HEK293T (cell line): ENCODE measurements at places on chromosomes 2 and 18.

DNA sequence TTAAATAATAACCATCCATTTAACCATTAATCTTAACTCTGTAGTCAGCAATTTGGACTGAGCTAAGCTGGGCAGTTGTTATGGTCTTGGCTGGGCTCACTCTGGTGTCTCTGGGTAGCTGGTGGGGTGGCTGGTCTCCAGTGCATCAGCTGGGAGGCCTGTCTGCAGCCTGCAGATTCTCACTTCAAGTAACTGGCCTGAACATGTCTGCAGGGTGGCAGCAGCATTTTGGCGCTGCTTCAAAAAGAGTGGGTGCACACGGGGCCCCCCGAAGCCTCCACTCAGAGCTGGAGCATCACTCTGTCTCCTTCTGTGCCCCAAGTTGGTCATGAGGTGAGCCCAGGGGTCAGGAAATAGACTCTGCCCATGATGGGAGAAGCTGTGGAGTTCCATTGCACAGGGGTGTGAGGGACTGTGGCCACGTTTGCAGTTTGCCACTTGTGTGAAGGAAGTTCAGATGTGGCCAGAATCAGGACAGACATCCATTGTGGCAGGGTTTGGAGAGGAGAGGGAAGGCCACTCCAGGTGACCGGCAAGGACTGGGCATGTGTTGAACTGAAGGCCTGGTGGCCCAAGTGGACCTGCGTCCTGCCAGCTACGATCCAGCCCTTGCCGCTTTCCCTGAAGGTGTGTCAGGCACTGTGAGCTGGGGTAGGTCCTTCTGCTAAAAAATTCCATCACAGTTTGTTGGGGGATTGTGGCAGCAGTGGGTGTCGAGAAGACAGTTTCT lies 4.9 kb upstream of the ALLC start:
- no peak for DNase-seq

DNA sequence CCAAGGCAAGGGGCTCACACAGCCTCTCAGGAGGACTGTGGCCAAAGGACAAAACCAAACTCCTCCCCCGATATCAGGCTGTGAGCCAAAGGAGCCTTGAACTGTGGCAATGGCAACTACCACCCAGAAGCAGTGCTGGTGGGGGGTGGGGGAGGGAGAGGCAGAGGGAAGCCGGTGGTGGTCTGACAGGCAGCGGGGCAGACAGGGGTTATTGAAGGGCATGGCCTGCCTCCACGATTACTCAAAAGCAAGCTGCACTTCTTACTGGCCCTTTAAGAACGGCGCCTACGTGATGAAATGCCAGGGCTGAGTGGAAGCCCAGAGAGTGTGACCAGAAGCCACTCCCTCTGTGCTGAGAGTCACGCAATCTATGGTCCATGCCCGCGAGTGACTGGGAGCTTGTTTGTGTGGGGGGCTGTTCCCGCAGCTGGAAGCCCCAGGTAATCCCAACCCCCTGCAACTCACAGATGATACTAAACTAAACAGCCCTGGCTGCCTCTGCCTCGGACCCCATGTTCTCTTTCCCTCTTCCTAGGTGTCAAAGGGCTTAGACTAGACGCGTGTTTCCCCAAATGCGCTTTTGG lies 128.2 kb upstream of the CXCR4 start:
- DNase-seq = no peak

DNA sequence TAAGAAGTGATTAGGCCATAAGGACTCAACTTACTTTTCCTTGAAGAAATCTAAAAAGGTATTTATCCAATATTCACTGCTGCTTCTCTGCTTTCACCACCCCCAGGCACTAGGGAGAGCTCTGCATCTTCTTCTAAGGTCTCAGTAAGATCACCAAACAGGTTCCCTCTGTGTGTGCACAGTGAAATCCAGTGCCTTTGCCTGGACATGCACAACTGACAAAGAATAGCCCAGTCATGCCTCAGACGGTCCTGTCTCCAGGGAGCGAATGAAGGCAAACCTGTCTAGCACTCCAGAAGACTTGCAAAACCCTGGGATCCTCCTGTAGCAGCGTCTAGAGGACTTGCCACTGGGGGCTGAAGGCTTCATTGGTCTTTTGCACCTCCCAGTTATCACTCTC lies 344.5 kb upstream of the LRATD1 start:
- DNase-seq = no peak

- DNase-seq = no peak
Observed at GRCh38 chr2:8860239-8860638, 22.8 kb upstream of the KIDINS220 start.

GRCh38 chr2:44528595-44528994 lies 166.8 kb downstream of the CAMKMT start:
- no peak for DNase-seq

DNA sequence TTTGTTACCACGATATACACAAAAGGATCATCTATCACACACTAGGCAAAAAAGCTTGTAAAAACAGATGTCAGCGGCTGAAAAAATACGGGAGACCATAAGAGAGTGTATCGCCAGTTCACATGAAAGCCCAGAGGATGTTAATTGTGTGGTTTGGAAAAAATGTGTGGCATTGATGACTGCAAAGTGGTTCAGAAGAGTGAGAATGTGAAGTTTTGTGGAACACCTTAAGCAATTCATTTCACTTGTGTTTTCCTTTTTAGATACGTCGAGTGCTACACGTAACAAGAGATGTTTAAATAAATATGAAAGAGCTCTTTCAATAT lies 61.7 kb upstream of the DAPL1 start:
- no peak for DNase-seq
